ENCODE measurements at places on chromosomes 2 and 18.
A peak's percentile ranks its signal among the peaks of the same experiment; 100 is the strongest.

GRCh38 chr2:164205347-164205746, 415.9 kb downstream of the GRB14 start:
- DNase-seq: peak; percentile 25

DNA sequence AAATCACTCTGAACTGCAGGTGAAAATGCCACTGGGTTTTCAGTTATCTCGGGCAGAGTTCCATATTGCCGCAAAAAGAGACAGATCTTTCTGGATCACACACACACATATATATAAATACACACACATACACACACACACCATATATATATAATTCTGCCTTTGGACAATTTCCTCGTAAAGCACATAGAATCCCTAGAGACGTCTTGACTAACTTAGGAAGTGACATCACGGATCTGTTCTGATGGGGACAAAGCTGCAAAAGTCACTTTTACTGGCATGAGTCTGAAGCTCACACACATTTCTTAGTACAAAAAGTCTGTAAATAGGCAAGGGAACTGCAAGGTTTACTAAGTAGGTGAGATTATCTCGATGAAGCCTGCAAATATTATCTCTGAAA, 28.6 kb upstream of the MBOAT2 start:
- no peak for DNase-seq

DNA sequence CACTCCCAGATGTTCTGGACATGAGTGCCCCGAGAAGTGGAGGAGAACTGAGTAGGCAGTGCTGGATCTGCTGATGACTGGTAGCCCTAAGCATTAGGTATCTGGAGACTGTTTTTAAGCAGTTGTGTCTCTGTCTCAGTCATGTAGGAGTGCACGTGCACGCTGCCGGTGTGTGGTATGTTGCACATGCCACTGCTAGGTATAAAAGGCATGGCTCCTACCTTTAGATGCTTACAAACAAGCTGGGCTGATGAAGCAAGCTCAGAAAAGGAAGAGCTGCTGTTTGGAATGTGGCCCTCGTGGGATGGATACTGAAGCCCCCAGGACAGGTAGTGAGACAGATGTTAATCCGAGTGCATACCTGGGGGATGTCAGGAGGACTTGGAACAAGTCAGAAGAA, 49.1 kb downstream of the HK2 start:
- no peak for DNase-seq

- DNase-seq: no peak
Measured at GRCh38 chr2:173524256-173524955, 169.7 kb downstream of the CDCA7 start.

DNA sequence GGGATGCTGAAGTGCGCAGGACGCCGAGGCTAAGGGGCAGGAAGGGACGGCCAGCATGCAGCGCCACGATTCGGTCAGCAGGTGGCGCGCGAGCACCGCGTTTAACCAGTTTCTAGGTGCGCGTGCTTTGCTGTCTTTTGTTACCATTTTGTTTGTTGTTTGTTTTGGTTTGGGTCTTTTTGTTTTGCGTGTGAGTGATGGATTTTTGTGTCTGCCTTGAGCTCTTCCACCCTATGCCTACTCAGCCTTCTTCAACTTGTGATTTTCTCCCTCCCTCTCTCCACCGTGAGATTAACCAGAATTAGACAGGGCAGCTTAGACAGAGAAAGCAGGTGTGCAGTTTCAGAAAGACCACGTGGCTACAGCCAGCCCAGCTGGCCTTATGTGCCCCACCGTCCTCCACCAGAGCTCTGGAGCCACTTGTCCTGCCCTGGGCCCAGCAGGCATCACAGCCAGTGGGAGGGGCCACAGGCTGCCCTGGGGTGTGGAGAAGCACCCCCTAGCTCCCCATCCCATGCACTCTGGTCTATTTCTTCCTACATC, 180.2 kb downstream of the RNF144A start:
- peak; percentile 24 for DNase-seq

DNA sequence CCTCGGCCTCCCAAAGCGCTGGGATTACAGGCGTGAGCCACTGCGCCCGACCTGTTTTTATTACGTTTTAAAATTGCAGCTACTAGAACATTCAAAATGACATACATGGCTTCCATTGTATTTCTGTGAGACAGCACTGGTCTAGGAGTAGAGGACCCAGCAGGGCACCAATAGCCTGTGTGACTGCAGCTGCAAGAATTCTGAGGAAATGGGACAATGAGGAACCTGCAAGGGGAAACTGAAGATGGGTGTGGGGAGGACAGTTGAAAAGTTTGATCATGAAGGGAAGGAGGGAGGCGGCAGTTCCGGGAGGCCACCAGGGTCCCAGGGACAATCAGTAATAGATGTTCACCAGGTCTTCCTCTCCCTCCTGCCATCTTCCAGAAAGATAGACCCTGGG, 13.9 kb upstream of the DNPEP start:
- no peak for DNase-seq

DNA sequence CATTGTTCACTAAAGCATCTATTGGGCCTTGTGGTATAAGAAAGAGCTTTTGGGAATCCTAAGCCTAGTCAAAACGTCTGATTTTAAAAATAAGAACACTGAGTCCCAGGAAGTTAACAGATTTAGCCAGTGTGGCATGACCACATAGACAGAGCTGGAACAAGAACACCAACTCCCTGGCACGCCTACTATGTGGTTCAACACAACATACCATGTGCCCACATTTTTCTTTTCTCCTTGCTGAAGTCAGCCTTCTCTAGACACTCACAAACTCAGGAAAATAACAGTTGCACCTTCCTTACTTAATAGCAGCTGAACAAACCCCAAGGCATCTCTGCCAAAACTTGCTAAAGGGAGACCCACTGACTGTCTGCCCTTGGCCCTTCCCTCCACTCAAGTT, 124.8 kb downstream of the C1D start:
- no peak for DNase-seq

DNA sequence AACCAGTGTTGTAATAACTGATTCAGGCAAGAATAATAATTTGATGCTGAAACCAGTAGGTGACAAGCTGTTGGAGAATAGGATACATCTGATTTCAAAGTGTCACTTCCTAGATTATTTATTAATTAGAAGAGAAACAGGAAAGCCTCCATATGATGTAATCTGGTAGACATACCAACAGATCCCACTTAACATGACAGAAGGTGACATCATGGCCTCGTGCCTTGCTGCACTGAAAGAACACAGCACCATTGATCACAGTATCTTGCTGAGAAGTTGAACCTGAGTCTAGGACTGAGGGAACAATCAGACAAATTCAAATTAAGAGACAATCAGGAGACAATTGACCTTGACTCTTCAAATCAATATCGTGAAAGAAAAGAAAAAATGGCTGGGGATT, 131.6 kb upstream of the DLGAP1 start:
- no peak for DNase-seq

- no peak for DNase-seq
Measured at GRCh38 chr2:176161825-176162626, 4.9 kb downstream of the HOXD3 start.

GRCh38 chr18:76495435-76496193, 572 bp upstream of the ZNF516 start:
- DNase-seq: no peak

- DNase-seq: no peak
Measured at GRCh38 chr2:231687133-231687852, 21.0 kb upstream of the PTMA start.

DNA sequence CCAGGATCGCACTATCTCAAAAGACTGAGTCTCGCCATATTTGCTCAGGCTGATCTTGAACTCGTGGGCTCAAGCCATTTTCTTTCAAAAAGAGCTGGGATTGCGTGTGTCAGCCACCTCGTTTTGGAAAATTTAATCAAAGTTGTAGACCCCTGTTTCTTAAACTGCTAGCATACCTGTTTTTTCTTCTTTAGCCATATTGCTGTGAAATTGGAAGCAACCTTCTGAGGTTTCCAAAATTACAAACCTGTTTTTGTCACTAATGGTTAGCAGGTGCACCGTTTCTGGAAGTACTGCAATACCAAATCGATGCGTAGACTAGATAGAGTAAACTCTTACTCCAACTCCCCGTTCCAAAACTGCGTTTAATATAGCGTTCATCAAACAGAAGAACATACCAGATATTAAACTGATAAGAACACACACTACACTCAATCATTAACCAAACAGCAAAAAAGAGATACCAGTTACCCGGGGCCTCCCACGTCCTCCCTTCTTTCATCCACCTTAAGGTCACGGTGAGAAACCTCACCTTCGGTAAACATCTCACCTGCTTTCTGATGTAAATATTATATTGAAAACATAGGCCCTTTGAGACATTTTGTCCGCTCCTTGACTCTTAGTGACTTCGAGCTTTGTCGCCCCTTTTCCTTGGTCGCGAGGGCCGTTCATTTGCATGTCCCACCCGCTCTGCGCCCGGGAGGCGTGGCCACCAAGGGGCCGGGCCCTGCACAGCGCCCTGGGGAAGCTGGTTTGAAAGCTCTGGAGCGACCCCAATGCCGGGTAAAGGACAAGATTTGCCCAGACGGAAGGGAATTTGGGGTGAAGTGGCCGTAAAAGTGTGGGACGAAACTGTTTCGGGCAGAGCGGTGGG, at the start of gene RNU2-63P:
Gene RNU2-63P (minus strand): TSS at position 462 of the 874 bp plus-strand sequence.
- DNase-seq: peak; percentile 16

DNA sequence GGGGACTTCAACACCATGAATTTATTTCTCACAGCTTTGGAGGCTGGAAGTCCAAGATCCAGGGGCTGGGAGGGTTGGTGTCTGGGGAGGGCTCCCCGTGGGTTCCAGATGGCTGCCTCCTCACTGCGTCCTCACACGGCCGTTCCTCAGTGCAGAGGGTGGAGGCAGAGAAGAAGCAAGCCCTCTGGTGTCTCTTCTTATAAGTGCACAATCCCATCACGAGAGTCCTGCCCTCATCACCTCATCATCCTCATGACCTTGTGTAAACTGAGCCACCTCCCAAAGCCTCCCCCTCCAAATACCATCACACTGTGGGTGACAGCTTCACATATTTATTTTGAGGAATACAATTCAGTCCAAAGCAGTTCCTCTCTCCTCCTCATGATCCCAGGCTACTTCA, 26.3 kb downstream of the TMEM163 start:
- no peak for DNase-seq

DNA sequence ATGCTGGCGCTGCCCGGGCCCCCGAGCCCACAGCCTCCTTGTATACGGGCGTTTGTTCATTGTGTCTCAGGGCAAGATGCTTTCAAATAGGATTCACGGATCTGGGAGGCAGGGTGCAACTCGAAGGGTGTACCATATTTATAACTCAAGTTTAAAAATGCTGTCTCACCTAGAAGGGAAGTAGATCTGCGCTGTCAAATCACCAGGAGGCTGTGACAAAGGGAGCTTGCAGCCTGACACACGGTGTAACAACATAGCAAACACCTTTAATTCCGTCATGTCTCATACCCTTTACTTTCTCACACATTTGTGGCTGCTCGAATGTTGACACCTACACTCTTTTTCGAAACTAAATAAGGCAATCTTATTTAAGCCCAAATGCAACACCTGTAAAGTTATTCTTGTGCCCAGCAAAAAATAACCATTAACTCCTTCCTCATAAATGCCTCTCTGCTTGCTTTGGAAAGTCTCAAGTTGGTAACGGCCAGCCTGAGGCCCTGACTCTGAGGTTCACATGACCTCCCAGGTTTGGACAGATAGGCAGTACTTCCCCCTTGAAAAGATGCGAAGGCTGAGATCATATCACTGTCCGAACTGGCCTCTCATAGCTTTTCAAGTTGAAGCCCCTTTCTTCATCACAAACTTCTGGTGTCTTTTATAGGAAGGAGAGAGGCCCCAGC, 11.6 kb downstream of the ZEB2 start:
- DNase-seq: no peak

DNA sequence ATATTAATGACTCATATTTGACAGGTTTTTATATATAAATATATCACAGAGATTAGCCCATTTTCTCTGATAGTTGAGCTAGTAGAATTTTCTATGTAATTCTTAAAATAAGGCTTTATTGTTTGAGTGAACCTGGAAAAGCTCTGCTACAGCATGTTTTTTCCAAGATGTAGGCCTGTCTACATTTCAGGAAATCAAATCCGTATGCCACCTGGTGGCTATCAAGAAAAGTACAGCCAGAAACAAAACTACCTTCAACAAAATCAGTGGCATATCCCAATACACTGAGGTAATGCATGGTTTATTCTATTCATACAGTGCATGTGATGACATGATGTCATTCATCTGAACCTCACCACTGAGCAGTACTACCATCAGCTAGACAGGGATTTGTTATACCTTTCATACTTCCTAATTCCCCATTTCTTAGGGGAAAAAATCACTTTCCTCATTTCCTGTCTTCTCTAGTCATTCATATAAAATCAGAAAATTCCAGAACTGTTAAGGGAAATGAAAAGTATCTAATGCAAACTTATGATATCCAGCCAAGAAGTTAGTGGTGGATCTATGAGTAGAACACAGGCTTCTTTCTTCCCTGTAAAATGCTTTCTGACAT, 310.4 kb upstream of the SYT4 start:
- DNase-seq: peak; percentile 8

- no peak for DNase-seq
Measured at GRCh38 chr2:171578127-171578803, 56.0 kb downstream of the CYBRD1 start.

DNA sequence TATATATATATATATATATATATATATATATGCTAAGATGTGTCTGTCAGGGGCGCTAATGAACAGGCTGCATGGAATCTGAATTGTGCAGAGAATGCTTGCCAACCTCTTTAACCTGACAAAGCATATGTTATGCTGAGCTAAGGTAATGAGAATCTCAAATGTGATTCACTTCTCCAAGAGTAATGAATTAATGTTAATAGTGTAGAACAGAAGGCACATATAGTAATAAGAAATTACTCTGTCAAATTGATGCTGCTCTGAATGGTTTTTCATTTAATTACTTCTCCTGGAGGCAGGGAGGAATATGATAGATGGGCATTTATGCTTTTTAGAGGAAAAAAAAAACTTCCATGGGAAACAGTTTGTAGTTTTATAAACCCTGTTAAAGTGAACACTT, 35.4 kb downstream of the COX7A2L start:
- DNase-seq: no peak

- DNase-seq: no peak
Measured at GRCh38 chr18:65975536-65975935, 224.7 kb downstream of the CDH7 start.

DNA sequence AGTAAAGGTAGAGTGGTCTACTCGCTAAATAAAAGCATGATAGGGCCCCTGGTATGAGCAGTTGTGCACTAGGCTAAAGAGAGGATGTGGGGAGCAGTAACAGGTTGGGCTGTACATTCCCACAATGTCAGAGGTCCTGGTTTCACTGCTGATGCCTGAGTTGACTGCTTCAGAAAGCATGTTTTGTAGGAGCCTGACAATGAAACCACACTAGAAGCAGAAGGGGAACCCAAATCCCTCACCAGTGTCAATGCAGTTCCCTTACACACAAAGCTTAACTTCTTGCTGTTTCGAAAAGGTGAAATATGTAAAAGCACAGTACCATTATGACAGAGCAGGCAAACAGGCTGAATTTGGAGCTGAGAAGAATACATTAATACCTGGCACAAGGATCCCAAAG, 291.7 kb upstream of the KYNU start:
- no peak for DNase-seq

DNA sequence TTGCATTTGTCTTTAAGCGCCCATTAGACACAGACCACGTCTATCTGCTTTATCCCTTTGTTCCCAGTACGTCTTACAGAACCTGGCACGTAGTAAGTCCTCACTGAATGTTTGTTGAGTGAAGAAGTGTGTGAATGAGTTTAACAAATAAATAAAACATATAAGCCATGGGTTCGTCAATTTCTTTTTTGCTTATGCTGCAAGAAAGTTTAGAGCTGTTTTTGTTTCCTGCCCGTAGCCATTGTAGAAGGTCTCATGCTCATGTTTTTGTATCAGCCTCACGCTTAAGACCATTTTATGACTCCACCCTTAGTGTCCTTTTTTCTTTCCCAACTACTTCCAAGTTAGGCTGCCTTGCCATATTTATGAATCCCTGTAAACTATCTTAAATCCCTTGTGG, 2.5 kb downstream of the ADD2 start:
- DNase-seq: no peak

GRCh38 chr2:160232905-160233475, 32.9 kb upstream of the ITGB6 start:
- no peak for DNase-seq

Measured in AG09319 (cell line).